ENCODE measurements at places on chromosomes 7 and 10. TPM values are rescaled to one million over a fixed set of nuclear protein-coding genes. Genes with fewer than 3 reads are reported as not detected.

Gene MBL2
- not detected for total RNA-seq

Gene RHOBTB1
- 1.5 TPM for total RNA-seq

Gene OR2A1
- total RNA-seq, result not detected

Gene UNCX
- not detected for total RNA-seq
